ENCODE measurements at places on chromosomes 5 and 9.

DNA sequence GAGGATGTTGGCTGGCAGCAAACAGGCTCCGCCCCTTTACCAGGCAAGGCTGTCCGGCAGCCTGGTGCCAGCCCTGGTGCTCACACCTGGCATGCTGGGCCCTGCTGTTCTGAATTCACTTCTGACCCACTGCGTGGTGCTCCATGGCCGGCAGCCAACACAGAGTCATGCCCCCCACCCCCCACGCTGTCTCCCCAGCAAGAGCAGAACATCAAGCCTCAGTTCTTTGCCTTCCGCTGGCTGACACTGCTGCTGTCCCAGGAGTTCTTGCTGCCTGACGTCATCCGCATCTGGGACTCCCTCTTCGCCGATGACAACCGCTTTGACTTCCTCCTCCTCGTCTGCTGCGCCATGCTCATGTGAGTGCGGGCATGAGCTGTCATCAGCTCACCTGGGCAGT, 12.6 kb upstream of the ENDOG start:
- no peak for DNase-seq

- DNase-seq, result no peak
Measured at GRCh38 chr5:33270671-33271070, 170.1 kb upstream of the TARS1 start.

DNA sequence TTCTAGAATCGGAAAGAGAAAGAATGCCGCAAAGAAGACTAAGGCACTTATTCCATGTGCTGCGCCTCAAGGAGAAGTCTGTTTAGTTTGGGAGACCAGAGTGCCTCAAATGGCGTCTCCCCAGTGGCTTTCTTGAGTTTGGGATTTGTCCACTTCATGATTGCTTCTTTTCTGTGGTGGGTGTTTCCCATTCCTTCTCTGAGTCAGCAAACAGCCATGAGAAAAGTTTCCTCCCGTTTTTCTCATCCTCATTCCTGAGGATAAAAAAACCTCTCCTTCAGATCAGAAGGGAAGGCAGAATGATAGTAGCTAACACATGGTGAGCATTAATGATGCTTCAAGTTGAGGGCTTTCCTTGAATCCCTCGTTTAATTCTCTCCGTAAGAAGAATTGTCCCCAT, 275.9 kb upstream of the WWC1 start:
- DNase-seq, result peak; percentile 81

DNA sequence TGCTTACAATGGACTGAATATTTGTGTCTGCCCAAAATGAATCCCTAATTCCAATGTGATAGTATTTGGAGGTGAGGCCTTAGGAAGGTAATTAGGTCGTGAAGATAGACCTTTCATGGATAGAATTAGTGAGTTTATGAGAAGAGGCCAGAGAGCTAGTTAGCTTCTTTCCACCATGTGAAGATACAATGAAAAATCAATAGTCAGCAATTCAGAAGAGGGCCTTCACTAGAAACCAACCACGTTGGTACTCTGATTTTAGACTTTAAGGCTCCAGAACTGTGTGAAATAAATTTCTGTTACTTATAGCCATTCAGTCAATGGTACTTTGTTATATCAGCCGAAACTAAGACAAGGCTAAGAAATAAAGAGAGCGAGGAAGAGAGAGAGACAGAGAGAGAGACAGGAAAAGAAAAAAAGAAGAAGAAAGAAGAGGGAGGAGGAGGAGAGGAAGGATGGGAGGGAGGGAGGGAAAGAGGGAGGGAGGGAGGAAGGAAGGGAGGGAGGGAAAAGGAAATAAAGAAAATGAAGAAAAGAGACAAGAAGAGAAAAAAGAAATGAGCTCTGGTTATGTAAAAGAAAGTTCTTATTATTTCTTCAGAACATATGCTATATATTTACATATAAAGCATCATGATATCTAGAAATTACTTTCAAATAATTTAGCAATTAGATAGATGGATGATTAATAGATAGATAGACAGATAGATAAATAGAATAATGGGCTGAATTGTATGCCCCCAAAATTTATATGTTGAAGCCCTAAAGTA, 1725.3 kb downstream of the EFNA5 start:
- no peak for DNase-seq

Measured in AG20443 (cell line).